Psoas muscle (tissue), 8 donors: ENCODE measurements at places on chromosomes 7 and 10. TPM values are rescaled to one million over a fixed set of nuclear protein-coding genes. Genes with fewer than 3 reads are reported as not detected.
A peak's percentile ranks its signal among the peaks of the same experiment; 100 is the strongest.

The TMEM140 gene
- 62.1 TPM for polyA plus RNA-seq

GRCh38 chr7:114530057-114530611, 115.5 kb downstream of the FOXP2 start:
- H3K4me3 ChIP-seq = no peak overlapping the region
- no peak overlapping the region for H3K27ac ChIP-seq
- H3K4me1 ChIP-seq = peaks cover 25% of the 10 kb centered on the region
- no peaks in the 10 kb centered on the region for H3K27me3 ChIP-seq

DNA sequence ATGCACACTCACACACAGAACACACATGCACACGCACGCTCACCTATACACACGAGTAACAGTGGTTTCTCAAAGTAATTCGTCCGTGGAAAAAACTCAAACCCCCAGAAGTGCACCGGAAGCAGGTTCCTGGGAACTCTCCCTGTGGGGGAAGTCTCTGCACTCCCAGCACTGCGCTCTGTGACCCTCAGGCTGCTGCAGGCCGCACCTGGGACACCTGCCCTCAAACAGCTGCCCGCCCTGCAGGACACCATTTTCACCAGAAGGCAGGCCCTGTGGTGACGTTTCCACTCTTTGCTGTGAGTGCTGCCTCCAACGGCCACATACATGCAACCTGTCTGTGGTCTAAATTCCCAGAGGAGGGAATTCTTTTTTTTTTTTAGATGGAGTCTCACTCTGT, 21.3 kb downstream of the YKT6 start:
- H3K36me3 ChIP-seq = no peaks in the 10 kb centered on the region
- peak; percentile 2 for DNase-seq
- H3K4me3 ChIP-seq = no peak overlapping the region

DNA sequence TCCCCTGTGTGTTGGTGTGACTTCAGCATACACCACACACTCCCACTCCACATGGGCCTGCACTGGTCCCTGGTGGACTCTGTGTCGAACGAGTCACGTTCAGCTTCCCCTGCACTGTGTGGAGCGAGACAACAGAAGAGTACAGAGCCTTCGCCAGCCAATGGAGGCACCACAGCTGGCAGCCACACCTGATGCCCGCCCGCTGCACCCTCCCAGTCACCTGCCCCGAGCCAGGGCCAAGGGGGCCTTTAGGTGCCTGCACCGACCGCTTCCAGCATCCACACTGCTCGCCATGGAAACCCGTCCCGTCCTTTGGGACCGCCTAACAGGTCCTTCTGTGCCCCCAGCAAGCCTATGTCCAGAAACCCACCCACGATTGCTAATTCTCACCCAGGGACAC, 9.2 kb downstream of the FOXL3 start:
- no peak overlapping the region for H3K4me3 ChIP-seq
- no peak overlapping the region for H3K27ac ChIP-seq
- DNase-seq = no peak

- H3K4me3 ChIP-seq = no peak overlapping the region
- H3K4me1 ChIP-seq = no peaks in the 10 kb centered on the region
- DNase-seq = no peak
- H3K36me3 ChIP-seq = no peaks in the 10 kb centered on the region
Observed at GRCh38 chr7:18706670-18707069, 211.1 kb downstream of the HDAC9 start.

DNA sequence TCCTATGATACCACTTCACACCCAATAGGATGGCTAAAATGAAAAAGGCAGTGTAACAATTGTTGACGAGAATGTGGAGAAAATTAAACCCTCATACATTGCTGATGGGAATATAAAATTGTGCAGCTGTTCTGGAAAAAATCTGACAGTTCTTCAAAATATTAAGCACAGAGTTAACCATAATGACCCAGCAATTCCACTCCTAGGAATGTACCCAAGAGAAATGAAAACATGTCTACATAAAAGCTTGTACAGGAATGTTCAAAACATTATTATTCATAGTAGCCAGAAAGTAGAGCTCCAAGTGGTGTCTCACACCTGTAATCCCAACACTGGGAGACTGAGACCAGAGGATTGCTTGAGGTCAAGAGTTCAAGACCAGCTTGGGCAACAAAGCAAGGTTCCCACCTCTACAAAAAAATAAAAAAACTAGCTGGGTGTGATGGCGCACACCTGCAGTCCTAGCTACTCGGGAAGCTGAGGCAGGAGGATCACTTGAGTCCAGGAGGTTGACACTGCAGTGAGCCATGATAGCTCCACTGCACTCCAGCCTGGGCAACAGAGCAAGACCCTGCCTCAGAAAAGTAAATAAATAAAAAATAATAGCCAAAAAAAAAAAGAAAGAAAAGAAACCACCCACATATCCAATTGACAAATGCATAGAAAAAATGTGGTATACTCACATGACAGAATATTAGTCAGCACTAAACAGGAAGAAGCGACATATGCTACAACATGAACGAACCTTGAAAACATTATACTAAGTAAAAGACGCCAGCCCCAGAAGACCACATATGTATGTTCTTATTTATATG, 5.0 kb downstream of the RHEB start:
- no peak for DNase-seq
- H3K4me3 ChIP-seq = no peak overlapping the region
- no peaks in the 10 kb centered on the region for H3K27me3 ChIP-seq
- no peaks in the 10 kb centered on the region for H3K36me3 ChIP-seq
- H3K27ac ChIP-seq = peak overlapping the region; percentile 39

GRCh38 chr7:67407392-67408071, 410.9 kb downstream of the TYW1 start:
- no peak overlapping the region for H3K4me3 ChIP-seq
- H3K4me1 ChIP-seq = no peaks in the 10 kb centered on the region
- peaks cover 4% of the 10 kb centered on the region for H3K27me3 ChIP-seq
- no peak for DNase-seq
- no peaks in the 10 kb centered on the region for H3K36me3 ChIP-seq

The CNPY1 gene
- polyA plus RNA-seq = not detected

The ADK gene
- polyA plus RNA-seq = 22.0 TPM

DNA sequence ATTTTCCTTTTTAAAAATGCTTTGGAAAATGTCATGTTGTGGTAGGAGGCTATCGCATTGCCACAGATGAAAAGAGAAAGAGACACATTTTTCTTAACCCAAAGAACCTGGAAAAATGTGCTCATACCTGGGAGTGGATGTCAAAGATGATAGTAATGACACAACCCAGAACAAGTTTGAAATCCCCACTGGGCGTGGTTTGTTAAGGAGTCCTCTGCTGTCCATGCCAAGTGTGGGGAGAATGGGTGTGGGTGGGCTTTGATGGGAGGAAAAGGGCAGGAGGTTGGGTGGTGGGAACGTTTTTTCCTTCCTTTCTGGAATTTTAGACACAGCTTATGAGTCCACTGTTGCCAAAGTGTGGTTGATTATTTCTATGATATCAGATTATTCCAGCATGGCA, 10.9 kb downstream of the OPTN start:
- DNase-seq = no peak
- no peak overlapping the region for H3K27ac ChIP-seq
- H3K27me3 ChIP-seq = no peaks in the 10 kb centered on the region
- H3K36me3 ChIP-seq = peaks cover 72% of the 10 kb centered on the region

The CYP26A1 gene
- polyA plus RNA-seq = 0.04 TPM

- H3K4me3 ChIP-seq = no peak overlapping the region
- no peaks in the 10 kb centered on the region for H3K4me1 ChIP-seq
- H3K27ac ChIP-seq = no peak overlapping the region
- H3K27me3 ChIP-seq = no peaks in the 10 kb centered on the region
- no peak for DNase-seq
Observed at GRCh38 chr10:47421057-47421952, 37.2 kb upstream of the ZNF488 start.

The GPER1 gene
- 0.90 TPM for polyA plus RNA-seq

GRCh38 chr10:51972733-51973346, 273.4 kb upstream of the CSTF2T start:
- H3K27ac ChIP-seq = no peak overlapping the region
- H3K4me3 ChIP-seq = no peak overlapping the region
- no peaks in the 10 kb centered on the region for H3K4me1 ChIP-seq
- H3K36me3 ChIP-seq = no peaks in the 10 kb centered on the region

The OTUD1 gene
- polyA plus RNA-seq = 9.4 TPM

The MYL7 gene
- polyA plus RNA-seq = 0.23 TPM

DNA sequence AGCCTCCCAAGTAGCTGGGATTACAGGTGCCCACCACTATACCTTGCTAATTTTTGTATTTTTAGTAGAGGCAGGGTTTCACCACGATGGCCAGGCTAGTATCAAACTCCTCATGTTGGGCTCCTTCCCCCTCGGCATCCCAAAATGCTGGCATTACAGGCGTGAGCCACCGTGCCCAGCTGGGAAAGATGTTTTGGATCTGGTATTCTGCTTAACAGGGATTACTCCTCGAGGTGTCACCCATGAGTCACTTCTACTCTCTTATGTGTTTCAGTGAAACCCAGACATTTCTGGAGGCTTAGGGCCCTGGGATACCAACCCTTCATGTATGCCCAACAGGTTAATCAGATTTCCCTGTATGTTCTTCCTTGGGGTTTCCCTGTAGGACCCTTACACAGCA, 11.8 kb upstream of the OPN4 start:
- peak overlapping the region; percentile 74 for H3K27ac ChIP-seq
- H3K36me3 ChIP-seq = no peaks in the 10 kb centered on the region
- H3K27me3 ChIP-seq = no peaks in the 10 kb centered on the region
- H3K4me3 ChIP-seq = no peak overlapping the region

GRCh38 chr7:1425292-1426136, 33.8 kb downstream of the MICALL2 start:
- H3K4me1 ChIP-seq = no peaks in the 10 kb centered on the region
- no peak overlapping the region for H3K4me3 ChIP-seq
- H3K36me3 ChIP-seq = no peaks in the 10 kb centered on the region

GRCh38 chr10:45152726-45153125, 152.0 kb downstream of the ZNF22 start:
- no peaks in the 10 kb centered on the region for H3K36me3 ChIP-seq
- H3K4me1 ChIP-seq = no peaks in the 10 kb centered on the region
- H3K27ac ChIP-seq = no peak overlapping the region
- no peak for DNase-seq
- no peaks in the 10 kb centered on the region for H3K27me3 ChIP-seq

The NPFFR1 gene
- polyA plus RNA-seq = not detected

The NODAL gene
- polyA plus RNA-seq = 0.08 TPM

- H3K4me3 ChIP-seq = no peak overlapping the region
- H3K4me1 ChIP-seq = no peaks in the 10 kb centered on the region
- no peaks in the 10 kb centered on the region for H3K36me3 ChIP-seq
- no peak overlapping the region for H3K27ac ChIP-seq
- DNase-seq = no peak
- no peaks in the 10 kb centered on the region for H3K27me3 ChIP-seq
Observed at GRCh38 chr10:58839771-58840170, 327.1 kb downstream of the BICC1 start.

GRCh38 chr10:7075110-7075509, 335.7 kb downstream of the SFMBT2 start:
- no peak overlapping the region for H3K27ac ChIP-seq
- no peaks in the 10 kb centered on the region for H3K4me1 ChIP-seq
- peaks cover 2% of the 10 kb centered on the region for H3K27me3 ChIP-seq
- H3K4me3 ChIP-seq = no peak overlapping the region
- no peaks in the 10 kb centered on the region for H3K36me3 ChIP-seq
- DNase-seq = no peak

DNA sequence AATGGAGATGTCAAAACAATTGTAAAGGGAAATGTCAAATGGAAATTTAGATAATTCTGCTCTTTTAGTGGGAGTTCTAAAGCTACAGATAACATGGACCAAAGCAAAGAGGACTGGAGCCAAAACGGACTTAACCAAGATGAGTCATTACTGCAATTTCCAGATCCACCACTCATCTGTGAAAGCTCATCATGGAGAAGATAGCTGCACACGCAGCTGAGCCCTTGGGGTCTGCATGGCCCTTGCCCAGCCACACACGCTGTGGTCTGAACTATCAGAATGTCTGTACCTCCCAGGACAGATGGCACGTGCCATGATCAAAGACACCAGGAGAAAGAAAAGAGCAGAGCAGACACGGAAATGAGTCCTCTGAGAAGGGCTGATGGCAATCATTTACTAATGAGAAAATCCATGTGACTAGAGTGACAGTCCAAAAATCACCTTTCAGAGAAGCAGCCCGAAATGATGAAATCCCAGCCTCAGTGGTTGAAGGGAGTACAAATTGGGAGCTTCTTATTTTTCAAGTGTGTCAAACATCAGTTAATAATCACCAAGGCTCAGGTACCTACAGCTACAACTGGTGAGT, 177.9 kb upstream of the MGMT start:
- DNase-seq = no peak
- H3K27ac ChIP-seq = no peak overlapping the region
- no peaks in the 10 kb centered on the region for H3K4me1 ChIP-seq
- H3K27me3 ChIP-seq = no peaks in the 10 kb centered on the region
- H3K36me3 ChIP-seq = no peaks in the 10 kb centered on the region
- H3K4me3 ChIP-seq = no peak overlapping the region

The SLC18A3 gene
- polyA plus RNA-seq = not detected

DNA sequence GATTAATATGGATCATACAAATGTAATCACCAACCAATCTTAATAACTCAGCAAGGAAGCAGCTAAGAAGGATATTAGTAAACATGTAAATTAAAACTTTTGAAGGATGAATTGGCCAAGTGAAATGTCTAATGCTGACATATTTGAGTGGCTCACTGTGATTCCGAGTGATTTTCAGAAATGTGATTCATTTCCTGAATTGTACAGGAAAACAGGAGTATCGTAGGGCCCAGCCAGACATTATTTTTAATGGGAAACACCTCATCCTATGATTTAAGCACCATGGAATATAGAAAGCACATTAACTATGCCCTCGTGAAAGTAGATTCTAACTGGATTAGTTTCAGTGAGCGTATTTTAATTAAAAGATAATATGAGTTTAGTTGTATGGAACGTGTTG, 82.3 kb downstream of the LHFPL3 start:
- H3K27ac ChIP-seq = no peak overlapping the region
- H3K27me3 ChIP-seq = no peaks in the 10 kb centered on the region
- DNase-seq = no peak
- H3K4me3 ChIP-seq = no peak overlapping the region

GRCh38 chr7:84248843-84249242, 54.3 kb upstream of the SEMA3A start:
- H3K4me1 ChIP-seq = no peaks in the 10 kb centered on the region
- H3K4me3 ChIP-seq = no peak overlapping the region
- no peaks in the 10 kb centered on the region for H3K36me3 ChIP-seq
- no peak overlapping the region for H3K27ac ChIP-seq
- H3K27me3 ChIP-seq = no peaks in the 10 kb centered on the region
- DNase-seq = no peak

DNA sequence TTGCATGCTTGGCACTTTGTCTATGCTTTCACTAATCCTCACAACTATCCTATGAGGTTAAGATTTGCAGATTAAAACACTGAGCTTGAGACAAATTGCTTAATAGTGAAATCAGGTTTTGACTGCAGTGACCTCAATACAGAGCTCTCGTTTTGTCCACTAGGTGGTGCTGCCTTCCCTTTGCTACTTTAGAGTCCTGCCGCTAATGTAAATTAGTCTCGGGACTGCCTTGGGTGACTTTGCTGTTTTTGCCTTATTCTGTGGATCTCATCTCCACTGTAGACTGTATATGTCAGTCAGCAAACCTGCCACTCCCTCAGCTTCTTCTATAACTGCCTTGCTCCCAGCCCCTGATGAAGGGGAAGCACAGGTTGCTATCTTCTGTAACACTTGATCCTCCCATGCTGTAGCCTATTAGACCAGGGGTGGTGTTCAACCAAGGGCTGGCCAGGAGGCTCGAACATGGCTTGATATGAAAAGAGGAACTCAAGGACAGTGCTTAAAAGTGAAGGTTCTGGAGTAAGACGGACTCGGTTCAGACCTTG, 26.0 kb downstream of the ASB4 start:
- no peaks in the 10 kb centered on the region for H3K27me3 ChIP-seq
- peak overlapping the region; percentile 39 for H3K27ac ChIP-seq
- no peaks in the 10 kb centered on the region for H3K4me1 ChIP-seq

The PPP1R9A gene
- 1.1 TPM for polyA plus RNA-seq

GRCh38 chr7:37074370-37074769, 350.1 kb upstream of the AOAH start:
- no peak overlapping the region for H3K27ac ChIP-seq
- DNase-seq = no peak
- H3K36me3 ChIP-seq = no peaks in the 10 kb centered on the region
